Thyroid gland (tissue), 4 donors: ENCODE measurements at places on chromosomes 16 and 17.
A peak's percentile ranks its signal among the peaks of the same experiment; 100 is the strongest.

- no peak for DNase-seq
These were observed 172.4 kb downstream of the ABCA8 start for GRCh38 chr17:68782789-68783188.

- no peak for DNase-seq
These were observed 7.6 kb downstream of the UBALD2 start for GRCh38 chr17:76272541-76273444.

GRCh38 chr17:44326861-44327444, 2.3 kb upstream of the SLC25A39 start:
- DNase-seq: peak; percentile 98

DNA sequence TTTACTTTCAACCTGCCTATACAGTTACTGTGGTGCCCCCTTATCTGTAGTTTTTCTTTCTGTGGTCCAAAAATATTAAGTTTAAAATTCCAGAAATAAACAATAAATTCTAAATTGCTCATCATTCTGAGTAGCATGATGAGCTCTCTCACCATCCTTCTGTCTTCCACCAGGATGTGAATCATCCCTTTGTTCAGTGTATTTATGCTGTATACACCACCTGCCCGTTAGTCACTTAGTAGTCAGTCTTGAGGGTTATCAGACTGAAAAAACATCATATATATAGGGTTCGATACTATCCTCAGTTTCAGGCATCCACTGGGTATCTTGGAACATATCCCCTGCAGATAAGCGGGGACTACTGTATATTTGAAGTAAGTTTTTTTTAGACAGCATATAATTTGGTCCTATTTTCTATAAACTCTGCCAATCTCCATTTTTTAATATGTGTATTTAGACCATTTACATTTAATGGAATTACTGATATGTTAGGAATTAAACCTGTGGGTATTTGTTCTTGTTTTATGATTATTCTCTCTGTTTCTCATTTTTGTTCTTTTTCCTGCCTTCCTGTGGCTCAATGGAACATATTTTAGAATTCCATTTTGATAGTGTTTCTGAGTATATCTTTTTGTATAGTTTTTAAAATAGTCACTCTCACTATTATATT, 31.0 kb downstream of the TBX21 start:
- no peak for DNase-seq

GRCh38 chr17:17297217-17297616, 6.0 kb upstream of the NT5M start:
- no peak for DNase-seq

DNA sequence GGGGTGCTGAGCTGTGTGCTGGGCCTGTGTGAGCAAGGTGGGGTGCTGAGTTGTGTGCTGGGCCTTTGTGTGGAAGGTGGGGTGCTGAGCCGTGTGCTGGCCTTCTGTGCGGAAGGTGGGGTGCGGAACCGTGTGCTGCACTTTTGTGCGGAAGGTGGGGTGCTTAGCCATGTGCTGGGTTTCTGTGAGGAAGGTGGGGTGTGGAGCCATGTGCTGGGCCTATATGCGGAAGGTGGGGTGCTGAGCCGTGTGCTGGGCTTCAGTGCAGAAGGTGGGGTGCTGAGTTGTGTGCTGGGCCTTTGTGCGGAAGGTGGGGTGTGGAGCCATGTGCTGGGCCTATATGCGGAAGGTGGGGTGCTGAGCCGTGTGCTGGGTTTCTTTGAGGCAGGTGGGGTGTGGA, 555.4 kb upstream of the EEF2KMT start:
- no peak for DNase-seq

- peak; percentile 7 for DNase-seq
These were observed 40.6 kb downstream of the MIS12 start for GRCh38 chr17:5526821-5527598.

DNA sequence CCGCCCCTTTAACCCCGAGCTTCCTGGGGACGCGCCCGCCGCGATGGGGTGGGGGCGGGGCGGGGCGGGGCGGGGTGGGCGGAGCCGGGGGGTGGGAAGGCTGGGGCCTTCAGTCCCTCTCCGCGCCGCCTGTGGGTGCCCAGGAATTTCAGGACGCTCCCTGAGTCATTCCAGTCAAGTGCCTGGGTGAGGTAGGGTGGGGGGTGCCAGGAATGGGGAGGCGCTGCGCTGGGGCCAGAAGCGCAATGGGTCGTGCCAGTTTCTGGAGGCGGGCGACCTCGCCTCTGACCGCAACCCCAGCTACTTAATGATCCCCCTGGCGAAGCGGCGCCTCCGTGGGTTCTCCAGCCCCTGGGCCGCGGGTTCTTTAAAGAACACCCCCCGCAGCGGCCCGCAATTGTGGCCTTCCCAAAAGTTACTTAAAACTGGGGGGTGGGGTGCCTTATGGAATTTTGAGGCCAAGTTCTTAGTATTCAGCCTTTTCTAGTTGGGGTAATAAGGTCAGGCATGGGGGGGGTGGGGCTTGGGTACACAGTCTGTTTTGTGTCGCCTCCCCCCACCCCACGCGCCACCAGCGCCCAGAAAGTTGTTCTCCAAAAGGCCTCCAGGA, 826 bp upstream of the GSE1 start:
- DNase-seq: peak; percentile 95

DNA sequence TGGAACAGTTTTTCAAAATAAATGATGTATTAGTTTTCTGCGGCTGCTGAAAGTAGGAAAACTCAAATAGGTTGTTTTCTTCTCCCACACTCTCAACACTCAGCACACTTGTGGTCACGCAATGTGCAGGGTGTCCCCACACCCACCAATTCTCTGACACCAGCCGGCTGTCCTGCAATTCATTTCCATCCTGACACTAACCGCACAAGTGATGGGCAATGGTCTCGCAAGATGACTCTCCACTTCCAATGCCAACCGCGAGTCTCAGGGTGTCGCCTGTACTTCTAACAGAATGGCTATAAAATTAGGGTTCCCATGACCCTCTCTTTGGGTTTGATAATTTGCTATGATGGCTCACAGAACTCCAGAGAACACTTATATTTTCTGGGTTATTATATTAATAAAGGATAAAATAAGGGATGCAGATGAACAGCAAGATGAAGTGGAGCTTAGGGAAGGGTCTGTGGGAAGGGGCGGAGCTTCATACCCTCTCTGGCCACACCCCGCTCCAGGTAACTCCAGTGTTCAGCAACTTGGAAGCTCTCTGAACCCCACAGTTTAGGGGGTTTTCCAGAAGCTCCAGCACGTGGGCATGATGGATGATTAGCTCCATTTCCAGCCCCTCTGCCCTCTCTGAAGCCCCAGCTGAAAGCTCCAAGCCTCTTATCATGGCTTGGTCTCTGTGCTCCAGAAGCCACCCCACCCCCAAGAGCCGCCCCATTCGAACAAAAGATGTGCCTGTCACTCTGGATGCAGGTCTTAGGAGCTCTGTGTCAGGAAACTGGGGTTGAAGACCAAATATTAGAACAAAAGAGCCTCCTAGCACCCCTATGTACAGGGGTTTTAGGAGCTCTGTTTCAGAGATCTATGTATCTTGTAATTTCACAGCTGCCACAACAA, 19.8 kb downstream of the TAF1C start:
- no peak for DNase-seq

GRCh38 chr16:89484923-89485679, 5.3 kb downstream of the ANKRD11 start:
- DNase-seq: no peak

DNA sequence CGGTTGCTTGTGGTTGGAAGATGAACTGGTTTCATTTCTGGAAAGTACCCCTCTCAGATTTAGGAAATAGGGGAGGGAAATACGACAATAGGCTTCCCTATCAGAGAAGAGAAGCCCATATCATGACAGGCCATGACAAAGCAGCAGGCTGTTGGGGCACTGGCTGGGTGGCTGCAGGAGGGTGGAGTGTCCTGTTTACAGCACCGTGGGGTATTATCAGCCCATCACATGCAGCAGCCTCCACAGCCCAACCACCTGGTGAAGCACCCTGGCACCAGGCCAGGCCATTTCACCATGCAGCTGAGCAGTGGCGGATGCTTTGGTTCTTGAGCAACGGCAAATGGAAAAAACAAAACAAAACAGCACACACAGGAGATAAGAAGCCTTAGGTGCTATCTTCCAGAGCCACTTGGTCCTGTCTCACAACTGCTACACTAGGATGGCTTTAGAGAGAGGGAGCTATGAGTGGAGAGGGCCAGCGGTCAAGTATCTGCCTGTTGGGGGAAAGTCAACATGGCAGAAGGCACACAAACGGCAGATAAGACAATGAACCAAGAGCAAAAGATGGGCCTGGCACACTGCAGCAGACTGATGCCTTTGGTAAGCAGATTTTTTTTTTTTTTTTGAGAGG, 24.2 kb downstream of the FAM117A start:
- peak; percentile 96 for DNase-seq
